GDM1 (cell line): ENCODE measurements at places on chromosomes 16 and 17.

DNA sequence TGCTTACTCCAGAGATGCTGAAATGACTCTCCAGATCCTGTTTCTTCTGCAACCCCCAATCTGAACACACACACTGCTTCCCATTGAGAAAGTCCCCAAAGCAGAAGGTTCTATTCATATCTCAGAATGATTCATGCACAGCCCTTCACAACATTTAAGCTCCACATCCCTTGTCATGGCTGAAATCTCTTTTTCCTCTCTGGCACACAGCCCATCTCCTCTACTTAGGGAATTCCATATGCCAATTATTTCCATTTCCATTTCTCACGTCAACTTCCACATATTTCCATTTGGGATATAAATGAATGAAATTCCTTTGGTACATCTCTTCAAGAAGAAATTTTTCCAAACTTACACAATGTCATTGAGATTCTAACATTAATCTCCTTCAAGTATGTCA is 119.6 kb downstream of the CDH11 start:
- DNase-seq, result no peak

GRCh38 chr16:23391381-23392222 is 61.4 kb downstream of the COG7 start:
- DNase-seq, result no peak

DNA sequence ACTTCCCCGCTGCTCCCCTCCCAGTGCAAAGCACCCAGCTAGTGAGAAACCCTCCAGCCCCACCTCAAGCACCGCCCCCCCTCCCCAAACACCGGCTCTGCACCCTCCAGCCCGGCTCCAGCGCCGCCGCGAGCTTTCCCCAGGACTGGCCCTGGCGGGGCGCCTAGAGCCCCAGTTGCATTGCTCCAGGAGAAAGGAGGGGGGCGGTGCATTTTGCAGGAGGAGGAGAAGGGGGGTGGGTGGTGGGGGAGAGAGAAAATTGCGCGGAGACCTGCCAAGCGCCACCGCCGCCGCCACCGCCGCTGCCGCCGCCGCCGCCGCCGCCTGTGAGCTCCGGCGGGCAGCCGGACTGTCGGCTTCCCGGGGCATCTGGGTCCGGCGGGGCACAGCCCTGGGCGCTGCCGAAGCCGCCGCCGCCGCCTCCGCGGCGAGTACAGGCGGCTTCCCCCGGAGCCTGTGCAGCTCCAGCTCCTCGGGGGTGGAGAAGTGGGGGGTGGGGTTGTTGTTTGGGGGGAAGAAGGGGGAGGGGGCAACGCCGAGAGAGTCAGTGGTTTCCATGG is 333 bp upstream of the NOG start:
- DNase-seq, result peak; percentile 82

DNA sequence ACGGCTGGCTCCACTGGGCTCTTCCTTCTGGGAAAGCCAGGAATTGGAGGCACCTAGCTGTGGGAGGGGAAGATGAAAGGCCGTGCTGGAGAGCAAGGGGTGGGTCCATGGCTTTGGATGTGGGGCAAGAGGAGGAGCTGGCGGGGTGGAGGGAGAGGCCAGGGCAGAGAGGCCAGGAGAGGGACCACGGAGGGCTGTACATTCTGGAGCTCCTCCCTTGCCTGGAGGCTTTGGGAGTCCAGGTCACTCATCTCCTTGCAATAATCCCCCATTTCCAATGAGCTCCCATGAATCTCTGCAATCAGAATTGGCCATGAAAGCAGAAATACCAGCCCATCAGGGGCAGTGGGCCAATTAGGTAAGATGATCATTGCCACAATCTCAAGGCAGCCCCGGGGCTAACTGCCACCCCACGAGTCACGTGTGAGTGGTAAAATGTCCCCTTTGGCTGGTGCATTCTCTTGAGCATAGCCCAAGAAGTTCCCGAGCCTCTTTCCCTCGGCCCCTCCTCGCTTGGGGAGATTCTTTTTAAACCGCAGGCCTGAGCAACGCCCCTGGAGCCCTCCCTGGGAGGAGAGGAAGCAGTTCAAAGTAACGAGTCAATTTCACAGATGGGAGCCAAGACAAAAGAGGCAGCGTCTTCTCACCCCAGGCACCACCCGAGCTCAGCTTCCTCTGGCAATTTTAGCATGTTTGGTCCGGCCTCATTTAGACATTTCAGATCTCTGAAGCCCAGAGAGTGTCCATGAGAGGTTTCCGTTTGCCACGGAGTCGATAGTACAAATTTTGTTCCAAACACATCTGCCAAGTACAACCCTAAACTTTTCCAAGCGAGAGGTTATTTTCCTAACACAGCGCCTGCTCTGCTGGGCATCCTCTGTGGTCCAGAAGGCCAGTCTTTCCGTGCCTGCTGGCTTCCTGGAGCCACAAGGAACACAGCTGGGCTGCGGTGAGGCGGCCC is 13.4 kb downstream of the RTN4RL1 start:
- peak; percentile 34 for DNase-seq

GRCh38 chr17:5416901-5417300 is 2.6 kb downstream of the NUP88 start:
- DNase-seq, result no peak

GRCh38 chr16:8943001-8943763 is 20.5 kb downstream of the USP7 start:
- no peak for DNase-seq

DNA sequence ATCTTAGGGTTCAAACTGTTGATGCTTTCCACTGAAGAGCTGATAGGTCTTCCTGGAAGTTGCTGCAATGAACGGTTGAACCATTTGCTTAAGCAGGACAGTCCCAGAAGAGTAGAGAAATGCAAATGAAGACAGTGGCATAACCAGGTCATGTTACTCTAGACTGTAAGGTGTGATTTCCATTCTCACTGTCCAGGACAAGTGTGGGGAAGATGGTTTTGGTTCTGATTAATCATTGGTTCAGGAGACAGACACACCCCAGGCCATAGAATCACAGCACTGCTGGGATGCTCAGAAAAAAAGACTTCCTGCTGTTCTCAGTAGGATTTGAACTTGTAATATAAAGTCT is 34.8 kb upstream of the XYLT2 start:
- DNase-seq, result no peak

- DNase-seq, result no peak
Observed at GRCh38 chr16:24972608-24973220, 42.5 kb downstream of the ARHGAP17 start.

DNA sequence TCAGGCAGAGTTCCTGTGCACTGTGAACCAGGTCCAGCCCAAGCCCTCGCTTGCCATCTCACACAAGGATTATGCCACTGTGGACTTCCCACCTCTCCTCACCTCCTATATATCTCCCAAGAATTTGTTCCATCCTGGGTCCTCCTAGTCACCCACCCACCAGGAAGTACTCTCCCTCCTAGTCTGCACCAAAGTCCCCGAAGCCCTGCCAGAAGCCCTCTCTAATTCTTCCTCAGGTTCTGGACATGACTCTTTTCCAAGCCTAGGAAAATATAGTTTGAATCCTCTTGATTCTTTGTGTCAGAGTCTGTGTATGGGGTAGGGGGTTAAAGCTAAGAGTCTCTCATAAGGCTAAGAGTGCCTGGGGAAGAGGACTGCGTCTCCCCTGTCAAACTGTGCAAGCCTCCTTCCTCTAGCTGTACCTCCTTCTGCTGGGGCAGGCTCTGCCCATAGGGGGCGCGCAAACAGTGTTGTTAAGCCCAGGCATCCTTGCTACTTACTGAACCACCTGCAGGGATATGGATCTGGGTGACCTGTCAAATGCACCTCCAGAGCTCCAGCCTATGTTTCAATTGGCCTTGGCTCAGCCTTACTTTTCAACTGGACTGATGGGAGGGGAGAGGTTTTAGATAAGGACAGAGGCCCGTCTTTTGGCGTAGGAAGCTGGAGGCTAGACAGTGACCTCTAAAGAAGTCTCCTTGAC is 16.6 kb upstream of the DLX4 start:
- DNase-seq, result peak; percentile 76

DNA sequence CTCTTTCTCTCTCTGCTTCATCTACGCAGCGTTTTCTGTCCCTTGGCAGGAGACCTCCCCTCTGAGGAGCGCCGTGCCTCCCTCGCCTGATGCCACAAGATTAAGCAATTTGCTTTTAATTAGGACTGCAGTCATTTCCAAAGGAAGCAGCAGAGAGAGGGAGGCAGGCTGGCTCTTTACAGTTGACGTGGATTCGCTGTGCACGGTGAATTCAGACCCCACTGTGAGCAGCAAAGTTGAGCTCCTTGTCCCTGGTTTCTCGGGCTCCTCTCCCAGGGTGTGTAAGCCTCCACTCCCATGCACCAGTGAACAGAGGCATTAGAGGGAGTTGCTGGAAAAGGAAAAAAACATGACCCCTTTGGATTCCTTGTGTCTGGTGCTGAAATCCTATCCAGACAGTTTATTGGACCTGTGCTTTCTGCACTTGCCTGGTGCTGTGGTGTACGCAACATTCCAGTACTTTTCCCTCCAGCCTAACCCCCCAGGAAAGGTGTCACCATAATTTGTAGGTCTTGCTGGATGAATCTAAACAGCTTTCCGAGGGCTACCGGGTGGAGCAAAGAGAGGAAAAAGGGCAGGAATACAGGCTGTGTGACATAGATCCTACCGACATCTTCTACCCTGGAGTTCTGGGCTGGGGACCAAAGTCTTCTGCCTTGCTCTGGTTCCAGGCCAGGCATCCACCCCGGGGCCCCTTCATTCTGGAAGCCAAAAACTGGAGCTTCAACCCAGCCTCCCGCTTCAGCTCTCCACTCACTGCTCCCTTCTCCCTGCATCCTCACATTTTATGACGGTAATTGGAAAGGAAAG is 171.0 kb downstream of the MAF start:
- DNase-seq, result no peak

- DNase-seq, result no peak
Observed at GRCh38 chr16:86367291-86368072, 142.8 kb upstream of the FOXF1 start.

DNA sequence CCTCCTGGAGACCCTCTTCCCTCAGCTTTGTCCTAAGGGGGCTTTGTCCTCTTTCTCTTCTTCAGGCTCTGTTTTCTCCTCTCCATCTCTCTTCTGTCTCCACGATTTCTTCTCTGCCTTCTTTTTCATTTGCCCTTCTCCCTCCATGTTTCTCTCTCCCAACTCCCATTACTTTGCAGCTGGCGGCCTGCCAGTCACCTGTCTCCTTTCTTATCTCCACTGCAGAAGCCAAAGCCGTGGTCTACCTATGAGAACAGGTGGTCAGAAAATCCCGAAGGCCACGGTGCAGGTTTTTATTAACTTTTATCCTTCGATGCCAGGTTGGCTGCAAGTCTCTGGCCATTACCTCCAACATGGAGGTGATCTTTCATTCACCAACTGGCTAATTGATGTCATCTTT is 45.1 kb downstream of the FZD2 start:
- no peak for DNase-seq

- no peak for DNase-seq
Observed at GRCh38 chr17:75457047-75457654, 716 bp downstream of the TMEM94 start.

GRCh38 chr16:55899857-55900256 is 24.7 kb upstream of the CES5A start:
- no peak for DNase-seq

DNA sequence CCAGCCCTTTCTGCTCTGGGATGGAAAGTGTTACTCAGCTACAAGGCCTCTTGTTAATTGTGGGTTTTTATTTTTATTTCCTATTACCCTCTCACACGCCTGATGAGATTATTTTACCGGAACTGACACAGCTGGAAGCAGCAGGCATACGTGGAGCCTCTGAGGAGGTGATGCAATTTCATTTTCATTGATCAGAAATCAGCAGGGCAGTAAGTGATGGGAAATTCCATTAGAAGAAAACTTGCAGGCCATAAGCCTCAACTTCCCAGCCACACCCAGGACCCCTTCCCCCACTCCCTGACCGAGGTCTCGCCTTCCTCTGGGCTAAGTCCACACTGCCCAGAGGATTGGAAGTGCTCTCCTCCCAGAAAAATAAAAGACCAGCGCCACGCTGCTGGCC is 69.7 kb downstream of the ZFHX3 start:
- no peak for DNase-seq

DNA sequence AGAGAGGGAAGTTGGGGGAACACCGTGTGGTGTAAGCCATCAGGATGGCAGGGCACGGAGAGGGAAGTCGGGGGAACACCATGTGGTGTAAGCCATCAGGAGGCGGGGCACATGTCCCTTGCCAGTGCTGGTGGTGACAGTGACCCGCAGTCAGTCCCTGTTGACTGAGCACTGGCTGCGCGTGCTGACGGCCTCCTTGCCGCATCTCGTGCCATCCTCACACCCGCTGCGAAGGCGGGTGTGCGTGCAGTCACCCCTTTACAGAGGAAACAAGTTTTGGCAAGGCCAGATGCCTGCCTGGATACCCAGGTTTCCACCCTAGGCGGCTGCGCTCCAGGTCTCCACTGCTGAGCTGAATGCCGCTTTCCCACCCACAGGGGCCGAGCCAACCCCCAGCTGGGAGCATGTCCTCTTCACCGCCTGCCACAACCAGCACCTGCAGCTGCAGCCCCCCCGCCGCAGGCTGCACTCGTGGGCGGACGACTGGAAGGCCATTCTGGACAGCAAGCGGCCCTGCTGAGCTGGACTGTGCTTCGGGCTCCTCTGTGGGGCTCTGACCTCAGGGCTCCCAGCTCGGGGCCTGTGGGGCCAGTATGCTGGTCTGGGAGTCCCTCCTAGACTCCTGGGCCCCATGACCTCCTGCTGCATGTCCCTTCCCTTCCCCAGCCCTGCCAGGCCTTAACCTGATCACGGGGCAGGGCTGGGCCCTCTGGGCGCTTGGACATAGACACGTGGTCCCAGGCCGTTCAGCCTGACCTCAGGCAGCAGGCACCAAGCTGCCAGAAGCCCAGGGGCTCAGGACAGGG is 43.5 kb downstream of the NT5M start:
- DNase-seq, result no peak

DNA sequence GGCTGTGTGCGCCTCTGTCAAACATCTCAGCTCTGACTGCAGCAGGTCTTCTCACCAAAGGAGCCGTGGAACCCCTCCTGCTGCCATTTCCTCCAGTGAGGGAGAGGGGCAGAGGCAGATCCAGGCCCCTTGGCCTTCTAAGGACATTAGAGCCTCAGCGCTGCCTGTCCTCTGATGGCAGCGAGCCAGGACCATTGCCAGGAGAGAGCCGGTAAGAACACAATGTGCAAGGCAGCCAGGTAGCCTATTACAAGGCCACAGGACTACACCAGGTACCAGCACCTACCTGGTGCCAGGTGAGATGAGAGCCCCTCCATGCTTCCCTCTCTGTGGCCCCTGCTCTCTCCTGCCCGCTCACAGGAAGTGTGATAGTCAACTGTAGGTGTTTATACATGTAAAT is 11.0 kb downstream of the LRRC75A start:
- DNase-seq, result no peak
